AG08396 (cell line): ENCODE measurements at places on chromosomes 2 and 18.

- peak; percentile 66 for DNase-seq
Measured at GRCh38 chr2:12717191-12718014, 667 bp downstream of the TRIB2 start.

GRCh38 chr2:115234737-115235136, 792.3 kb downstream of the DPP10 start:
- DNase-seq, result no peak

DNA sequence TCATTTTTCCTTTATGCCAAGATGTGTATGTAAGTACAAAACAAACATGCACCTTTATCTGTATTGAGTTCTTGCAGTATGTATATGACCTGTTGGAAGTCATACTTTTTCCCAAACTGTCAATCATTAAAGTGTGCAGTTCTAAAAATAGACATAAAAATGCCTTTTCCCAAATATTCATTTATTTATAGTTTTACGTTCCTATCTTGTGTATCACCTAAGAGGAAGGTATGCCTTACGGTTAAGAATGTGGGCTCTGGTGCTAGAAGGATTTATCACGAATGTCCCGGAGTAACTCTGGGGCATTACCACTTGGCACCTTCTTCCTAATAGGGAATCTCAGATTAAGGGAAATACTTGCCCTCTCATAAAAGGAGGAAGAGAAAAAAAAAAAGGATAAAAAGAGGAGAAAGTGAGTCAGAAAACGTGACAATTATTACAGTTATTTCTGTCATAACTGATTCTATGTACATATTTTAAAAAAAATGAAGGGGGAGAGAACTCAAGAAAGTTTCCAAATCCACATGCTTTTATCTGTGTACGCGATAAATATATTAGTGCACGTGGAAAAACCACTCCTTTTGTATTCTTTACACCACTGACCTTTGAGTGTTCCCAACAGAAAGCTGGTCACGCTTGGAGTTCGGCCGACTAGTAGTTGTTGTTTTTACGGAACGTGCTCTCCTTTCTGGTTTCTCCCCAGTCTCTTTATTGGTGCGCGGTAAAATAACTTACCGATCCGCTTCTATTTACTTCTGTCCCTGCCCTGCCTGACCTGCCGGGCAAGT, 721 bp downstream of the MCEE start:
- peak; percentile 11 for DNase-seq

GRCh38 chr18:74689251-74689650, 91.6 kb downstream of the ZNF407 start:
- peak; percentile 12 for DNase-seq

DNA sequence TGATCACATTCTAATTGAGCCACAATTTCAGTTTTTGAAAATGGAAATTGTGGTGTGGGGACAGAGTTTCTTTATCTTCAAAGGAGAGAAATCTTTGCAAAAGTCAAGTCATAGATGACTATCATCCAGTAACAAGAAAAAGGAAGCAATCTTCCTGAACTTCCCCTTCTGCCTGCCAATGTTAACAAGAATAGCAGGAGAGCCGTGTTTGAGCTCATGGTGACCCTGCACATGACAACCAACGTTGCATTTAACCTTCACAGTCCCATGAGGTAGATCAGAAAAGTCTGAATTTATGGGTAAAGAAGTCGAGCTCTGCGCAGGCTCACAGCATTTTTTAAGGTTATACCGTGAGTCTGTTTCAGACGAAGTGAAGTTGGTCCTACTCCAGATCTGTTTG, 454.9 kb downstream of the LPIN1 start:
- DNase-seq, result no peak

- no peak for DNase-seq
Measured at GRCh38 chr2:171615069-171615468, 72.2 kb upstream of the DYNC1I2 start.

DNA sequence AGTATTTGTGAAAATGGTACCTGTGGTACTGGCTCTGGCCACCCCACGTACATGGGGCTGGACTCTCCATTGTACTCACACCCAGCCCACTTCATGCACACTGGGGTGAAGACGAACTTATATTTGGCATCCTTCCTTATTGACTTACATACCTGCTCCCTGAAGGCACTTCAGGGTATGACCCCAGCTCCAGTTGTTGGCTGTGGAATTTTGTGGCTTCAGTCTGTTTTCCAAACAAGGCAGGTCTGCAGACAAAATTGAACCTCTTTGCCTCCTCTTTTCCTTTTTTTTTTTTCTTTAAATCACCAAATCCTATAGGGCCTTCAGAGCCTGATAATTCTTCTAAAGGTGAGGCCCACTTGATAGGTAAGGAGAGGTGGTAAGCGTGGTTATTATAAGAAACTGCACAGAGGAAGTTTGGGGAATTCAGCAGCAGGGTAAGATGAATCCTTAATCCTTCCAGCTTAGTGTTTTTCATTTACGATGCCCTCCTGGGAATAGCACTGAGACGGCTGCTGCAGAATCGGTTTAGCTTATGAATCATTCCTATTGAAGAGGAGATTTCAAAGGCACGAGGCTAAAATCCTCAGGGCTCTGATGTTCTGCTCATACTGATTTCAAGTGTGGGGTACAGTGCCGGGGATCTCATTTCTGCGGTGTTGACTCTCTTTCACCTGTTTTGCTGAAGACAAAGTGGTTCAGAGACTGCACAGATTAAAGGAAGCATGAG, 55.2 kb downstream of the KIF5C start:
- no peak for DNase-seq

GRCh38 chr2:164835302-164835701, 6.3 kb downstream of the COBLL1 start:
- no peak for DNase-seq

- DNase-seq, result no peak
Measured at GRCh38 chr2:207142461-207142860, 23.3 kb downstream of the KLF7 start.

DNA sequence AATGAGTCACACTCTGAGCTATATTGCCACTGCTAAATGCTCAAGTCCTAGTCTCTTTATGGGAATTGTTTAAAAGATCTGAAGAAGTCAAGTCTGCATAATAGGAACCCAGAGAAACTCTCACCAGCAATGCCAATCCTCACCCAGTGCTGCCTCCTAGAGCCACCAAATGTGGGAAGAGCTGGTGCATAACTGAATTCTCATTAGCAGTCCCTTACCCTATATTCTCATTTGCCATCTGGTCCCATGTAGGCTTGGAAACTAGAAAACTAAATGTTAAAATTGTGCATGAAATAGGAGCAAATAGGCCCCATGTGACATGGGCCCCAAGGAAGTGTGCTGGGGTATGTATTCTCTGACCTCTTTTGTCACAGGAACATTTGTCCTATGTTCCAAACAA, 224.4 kb upstream of the SMAD2 start:
- DNase-seq, result no peak

- DNase-seq, result no peak
Measured at GRCh38 chr18:71136487-71136886, 847.6 kb downstream of the SOCS6 start.

GRCh38 chr2:36438449-36438977, 82.9 kb downstream of the CRIM1 start:
- DNase-seq, result peak; percentile 78

GRCh38 chr2:108905176-108905575, 83.8 kb downstream of the EDAR start:
- no peak for DNase-seq

DNA sequence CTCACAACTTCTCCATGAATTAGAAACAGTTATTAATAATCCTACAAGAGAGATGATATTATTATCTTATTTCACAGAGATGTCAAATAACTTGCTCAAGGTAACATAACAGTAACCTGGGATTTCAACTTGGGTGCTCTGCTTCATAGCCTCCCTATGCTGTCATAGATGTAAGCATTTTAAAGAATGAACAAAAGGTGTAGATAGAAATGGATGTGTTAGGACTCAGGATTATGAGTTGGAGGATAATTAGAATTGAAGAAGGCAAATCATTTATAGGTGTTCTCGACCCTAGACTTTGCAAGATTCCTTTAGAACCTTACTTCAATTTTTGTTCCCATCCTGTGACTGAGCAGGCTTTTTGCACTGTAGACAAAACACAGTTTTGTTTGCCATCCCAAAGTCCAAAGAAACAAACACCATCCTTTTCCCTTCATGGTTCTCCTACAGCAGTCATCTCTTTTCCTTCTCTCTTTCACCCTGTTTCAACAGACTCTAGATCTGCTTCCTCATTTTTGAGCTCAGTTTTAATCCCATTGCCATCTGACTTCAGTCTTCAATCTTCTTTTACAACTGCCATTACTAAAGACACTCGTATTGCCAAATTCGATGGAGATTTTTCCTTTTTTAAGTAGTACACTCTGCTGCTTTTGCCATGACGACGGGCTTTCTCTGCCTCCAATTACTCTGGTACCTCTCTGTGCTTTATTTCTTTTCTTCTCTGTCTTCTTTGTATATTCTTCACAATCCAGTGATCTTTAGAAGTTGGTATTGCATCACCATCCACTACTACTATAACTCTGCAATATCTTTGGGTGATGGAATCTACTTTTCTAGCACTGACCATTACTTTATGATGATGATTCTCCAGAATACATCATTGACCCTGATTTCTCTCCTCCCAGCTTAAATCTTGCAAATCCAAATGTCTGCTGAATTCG, 4.5 kb downstream of the HNMT start:
- DNase-seq, result no peak

DNA sequence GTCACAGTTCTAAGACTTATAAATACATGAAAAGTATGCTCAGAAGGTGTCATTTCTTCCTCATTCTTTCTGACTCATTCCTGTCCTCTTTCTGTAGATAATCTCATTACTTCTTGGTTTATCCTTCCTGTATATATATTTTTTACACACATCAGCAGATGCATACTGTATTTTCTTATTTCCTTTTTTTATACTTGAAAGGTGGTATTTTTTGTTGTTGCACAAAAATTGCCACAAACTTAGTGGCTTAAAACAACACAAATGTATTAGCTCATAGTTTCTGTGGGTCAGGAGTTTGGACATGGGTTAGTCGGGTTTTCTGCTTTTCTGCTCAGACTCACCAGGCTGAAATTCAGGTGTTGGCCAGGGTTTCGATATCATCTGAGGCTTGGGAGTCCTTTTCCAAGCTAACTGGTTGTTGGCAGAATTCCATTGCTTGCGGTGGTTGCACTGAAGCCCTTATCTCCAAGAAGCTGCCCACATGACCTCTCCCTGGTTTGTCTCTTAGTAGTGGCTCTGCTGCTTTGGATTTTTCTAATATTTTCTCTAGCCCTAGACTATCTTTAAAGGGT, 162.6 kb downstream of the FMNL2 start:
- no peak for DNase-seq

GRCh38 chr2:96156011-96156820, 11.0 kb upstream of the DUSP2 start:
- no peak for DNase-seq

- DNase-seq, result no peak
Measured at GRCh38 chr18:52283927-52284326, 56.1 kb upstream of the DCC start.

DNA sequence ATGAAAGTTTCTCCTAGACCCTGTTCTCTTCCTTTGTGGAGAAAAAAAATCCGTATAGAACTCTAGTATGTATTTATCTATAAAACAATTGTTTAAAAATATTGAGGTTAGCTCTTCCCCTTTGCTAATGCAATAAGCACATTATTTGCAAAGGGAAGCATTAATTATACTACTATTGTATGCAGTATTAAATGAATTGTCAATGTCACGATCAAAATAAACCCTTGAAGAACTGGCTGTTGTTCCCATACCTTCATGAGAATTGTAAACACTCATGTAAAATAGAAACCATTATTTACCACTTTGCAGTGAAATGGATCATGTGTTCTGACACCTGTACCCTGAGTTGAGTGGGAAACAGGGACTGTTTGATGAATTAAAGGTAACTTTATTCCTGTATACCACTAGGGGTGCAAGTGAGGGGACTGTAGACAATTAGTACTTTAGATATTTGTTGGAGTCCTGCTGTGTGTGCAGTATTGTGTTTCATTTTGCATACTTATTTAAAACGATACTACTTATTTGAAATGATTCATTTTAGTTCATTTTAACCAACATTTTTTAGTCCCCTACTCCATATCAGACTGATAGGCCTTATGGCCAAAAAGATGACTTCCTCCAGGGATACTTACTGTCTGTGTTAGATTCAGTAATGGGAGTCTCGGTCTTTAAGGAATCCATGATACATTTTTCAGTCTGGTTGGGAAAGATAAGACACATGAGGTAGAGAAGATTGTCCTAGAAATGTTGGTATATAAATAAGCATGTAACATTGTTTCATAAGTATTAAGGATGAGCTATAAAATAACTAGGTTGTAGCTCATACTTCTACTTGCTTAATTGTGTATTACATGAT, 7.9 kb downstream of the PKP4 start:
- no peak for DNase-seq

GRCh38 chr2:177771191-177771590, 301.4 kb downstream of the PDE11A start:
- DNase-seq, result no peak

GRCh38 chr2:70873541-70873940, 37.9 kb upstream of the CD207 start:
- DNase-seq, result no peak

- no peak for DNase-seq
Measured at GRCh38 chr2:143786026-143786765, 657.0 kb downstream of the ARHGAP15 start.

DNA sequence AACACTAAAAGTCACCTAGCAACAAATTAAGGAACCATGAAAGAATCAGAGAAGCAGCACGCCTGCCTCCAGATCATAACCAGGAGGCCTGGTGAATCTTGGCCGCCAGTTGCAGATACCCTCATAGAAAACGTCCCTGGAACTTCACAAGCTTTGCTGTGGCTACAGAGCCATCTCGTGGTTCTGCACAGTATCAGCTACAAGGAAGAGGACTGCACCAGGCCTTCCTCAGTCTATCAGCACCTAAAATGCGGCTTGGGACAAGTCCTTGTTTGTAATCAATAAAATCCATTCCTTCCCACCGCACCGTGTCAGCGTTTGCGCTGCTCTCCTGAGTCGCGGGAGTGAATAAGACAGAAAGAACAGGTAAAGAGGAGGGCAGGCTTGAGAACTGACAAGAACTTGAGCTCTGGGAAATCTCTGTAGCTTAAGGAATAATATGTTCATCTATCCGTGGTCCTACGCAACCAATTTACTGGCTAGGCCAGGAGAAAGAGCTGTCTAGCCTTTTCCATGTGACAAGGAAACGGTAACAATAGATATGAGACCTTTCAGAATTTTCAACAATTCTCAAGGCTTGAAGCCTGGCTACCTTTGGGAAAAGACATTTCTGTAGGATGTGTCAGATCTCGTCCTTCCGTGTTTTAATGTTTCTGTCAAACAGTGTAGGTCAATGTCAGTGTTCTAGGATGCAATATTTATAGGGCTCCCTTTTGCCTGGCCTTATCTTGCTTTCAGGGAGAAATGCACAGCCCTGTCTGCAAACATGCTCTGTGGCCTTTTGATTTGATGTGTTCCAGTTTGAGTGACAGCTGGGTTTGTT, 128.5 kb upstream of the RAB12 start:
- DNase-seq, result peak; percentile 55
